ENCODE measurements at places on chromosomes 5 and 9. TPM values are rescaled to one million over a fixed set of nuclear protein-coding genes. Genes with fewer than 3 reads are reported as not detected.

DNA sequence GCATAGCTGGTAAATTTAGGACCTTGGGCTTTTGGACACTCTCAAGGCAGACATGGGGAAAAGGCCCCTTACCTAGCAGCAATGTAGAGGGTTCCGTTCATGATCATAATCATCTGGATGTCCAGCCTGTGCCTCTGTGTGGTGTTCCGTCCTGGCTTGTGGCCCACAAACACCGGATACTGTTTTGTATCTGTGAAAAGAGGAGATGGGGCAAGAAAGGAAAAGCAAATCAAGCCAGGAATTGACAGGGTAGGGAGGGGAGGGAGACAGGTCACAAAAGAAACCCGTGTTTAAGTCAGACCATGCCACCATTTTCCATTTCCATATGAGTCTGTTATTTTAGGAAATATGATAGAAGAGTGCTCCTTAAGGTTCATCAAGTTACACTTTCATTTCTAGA lies 72.5 kb downstream of the SEMA6A start:
- ATAC-seq = no peak
- no peaks in the 10 kb centered on the region for H3K4me1 ChIP-seq
- H3K27ac ChIP-seq = no peak overlapping the region

- H3K27ac ChIP-seq = no peak overlapping the region
- no peaks in the 10 kb centered on the region for H3K4me1 ChIP-seq
- ATAC-seq = no peak
- no peaks in the 10 kb centered on the region for H3K36me3 ChIP-seq
These were observed 190.4 kb upstream of the GAS1 start for GRCh38 chr9:87137718-87138117.

DNA sequence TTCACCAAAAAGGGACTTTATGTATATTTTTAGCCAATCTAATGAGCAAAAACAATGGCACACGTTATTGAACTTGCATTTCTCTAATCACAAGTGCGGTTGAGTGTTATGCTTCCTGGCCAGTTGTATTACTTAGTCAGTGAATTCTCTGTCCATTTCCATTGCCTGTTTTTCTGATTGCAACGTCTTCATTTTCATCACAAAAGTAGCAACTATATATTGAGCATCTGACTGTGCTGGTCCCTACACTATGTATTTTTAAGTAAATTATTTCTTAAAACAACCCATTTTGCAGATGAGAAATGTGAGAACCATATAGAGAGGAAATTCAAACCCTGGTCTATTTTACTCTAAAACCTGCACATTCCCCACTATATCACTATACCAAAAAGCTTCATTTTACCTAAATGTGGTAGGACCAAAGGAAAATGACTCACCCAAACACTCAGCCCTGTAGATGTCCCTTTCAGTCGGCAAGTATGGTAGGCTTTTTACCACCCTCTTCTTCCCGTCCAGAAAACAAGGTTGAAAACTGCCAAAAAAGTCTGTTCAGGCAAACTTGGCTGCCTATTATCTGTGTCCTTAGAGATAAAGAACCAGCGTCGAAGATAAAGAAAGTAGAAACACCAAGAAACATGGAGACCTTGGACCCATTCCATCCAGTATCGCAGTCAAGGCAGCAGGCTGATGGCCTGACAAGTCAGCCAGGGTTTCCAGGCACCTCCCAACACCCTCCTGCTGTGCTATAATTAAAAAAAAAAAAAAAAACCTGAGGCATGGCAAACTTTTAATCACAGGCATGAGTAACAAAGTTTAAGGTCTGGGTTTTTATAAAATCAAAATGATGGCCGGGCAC lies 18.8 kb upstream of the FAM13B start:
- peaks cover 11% of the 10 kb centered on the region for H3K4me1 ChIP-seq
- H3K36me3 ChIP-seq = no peaks in the 10 kb centered on the region
- no peaks in the 10 kb centered on the region for H3K27me3 ChIP-seq
- H3K4me3 ChIP-seq = no peak overlapping the region
- H3K27ac ChIP-seq = no peak overlapping the region

The SVEP1 gene
- 0.13 TPM for total RNA-seq

The PCDHA9 gene
- total RNA-seq = not detected

The PIP5KL1 gene
- total RNA-seq = 3.7 TPM

The STK32A gene
- total RNA-seq = not detected

The LPAR1 gene
- not detected for total RNA-seq

Measured in activated T-helper 17 cell treated with anti-CD3 and anti-CD28 coated beads, Interleukin-2, amount 50 U/mL, for 72 hours (primary cell).